Stimulated activated CD4-positive, alpha-beta T cell treated with anti-CD3 and anti-CD28 coated beads, Interleukin-4, amount 100 ng/mL, for 4 hours (primary cell): ENCODE measurements at places on chromosomes 5 and 9.

DNA sequence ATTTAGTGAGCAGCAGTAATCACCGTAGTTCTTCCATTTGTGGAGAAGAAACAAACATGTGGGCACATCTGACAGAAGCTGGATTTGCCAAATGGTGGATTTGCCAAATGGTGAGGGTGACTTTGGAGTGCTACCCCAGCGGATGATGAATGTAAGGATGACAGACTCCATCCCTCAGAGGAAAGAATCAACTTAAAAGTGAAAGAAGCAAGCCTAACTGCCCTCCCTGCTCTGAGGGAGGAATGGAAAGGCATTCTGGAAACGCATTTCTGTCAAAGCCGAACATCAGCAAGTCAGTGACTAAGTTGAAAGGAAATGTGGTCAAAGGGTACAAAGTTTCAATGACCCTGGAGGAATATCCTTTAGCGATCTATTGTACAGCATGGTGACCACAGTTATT lies 143.5 kb downstream of the GPBP1 start:
- DNase-seq = no peak

- DNase-seq = no peak
Observed at GRCh38 chr5:94469894-94470329, 148.5 kb downstream of the KIAA0825 start.

GRCh38 chr9:122777052-122777451 lies 11.7 kb upstream of the OR5C1 start:
- no peak for DNase-seq

DNA sequence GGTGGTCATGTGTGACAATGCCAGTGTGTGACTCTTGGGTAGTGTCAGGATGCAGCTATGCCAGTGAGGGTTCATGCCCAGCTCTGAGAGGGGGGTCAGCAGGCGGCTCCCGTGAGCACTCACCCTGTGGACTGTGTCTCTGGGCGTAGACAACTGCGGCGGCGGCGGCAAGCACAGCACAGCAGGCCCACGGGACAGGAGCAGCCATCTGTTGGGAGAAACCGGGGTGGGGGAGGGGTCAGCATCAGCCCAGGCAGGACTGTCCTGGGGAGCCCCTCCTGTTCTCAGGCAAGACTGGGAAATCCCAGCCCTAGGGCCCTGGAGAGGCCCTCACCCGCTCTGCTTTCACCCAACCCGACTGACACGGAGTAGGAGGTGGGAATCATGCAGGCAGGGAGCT lies 20.8 kb downstream of the CNTFR start:
- DNase-seq = no peak

DNA sequence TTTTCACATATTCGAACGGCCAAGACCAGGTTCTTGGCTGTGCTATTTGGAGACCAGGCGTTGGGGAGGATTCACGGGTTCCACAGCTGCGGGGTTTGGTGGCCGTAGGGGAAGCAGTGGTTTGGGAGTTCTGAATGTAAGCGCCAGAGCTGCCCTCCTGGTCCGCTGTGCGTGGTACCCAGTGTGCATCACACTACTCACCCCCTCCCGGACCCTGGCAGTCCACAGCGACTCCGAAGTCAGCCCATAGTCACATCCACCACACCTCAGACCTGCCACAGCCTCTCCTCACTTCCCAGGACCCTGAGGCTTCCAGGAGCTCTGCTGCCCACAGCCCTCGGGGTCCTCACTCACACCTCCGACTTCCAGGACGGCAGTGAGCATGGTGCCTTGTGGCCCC lies 26.8 kb downstream of the AMBP start:
- DNase-seq = no peak

DNA sequence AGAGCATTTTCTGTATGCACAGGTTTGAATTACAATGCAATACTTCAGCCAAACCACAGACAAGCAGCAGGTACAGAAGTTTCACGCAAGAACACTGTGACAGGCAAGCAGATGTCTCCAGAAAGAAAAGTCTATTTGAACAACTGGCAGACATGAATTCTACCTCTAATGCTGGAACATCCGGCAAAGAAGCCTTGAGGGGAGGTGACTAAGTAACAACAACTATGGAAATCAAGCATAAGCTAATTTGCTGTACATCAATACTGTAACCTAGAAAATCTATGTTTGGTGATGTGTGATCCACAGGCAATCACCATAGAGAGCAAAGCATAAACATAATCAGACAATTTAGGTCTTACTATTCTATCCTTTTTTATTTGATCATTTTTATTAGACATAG lies 65.5 kb downstream of the PLK2 start:
- no peak for DNase-seq

DNA sequence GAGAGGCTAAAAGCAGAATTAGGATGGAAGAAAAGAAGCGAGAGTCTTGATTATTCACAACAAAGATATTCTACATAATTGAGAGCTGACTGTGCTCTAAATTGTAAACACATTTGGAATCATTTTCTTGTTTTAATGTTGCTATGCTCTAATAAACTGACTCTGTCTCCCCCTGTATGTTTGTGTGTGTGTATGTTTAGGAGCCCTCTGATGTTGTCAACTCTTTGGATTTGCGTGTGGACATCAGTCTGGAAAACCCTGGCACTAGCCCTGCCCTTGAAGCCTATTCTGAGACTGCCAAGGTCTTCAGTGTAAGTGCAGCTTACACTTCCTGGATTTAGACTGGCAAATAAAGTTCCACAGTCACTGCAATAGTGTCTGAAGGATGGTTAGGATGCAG lies 37.8 kb downstream of the MOCS2 start:
- no peak for DNase-seq

- no peak for DNase-seq
Observed at GRCh38 chr5:66436721-66437120, 159.5 kb upstream of the MAST4 start.

DNA sequence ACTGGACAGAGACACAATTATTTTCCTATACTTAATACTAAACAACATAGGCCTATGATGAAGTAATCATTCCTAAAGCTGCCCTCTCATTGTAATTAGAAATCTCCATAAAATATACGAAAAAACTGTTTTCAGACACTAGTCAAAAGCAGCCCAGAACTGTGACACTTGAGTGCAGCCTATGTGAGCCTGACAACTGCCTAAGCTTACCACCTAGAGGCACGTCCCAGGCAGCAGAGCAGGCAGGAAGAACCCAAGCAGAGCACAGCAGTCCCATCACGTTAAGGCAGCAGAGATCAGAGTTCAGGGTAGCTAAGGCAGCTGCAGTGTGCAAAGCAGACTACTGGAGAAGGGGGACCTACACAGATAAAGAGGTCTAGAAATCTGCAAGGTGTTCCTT lies 46.4 kb downstream of the GOLPH3 start:
- no peak for DNase-seq

GRCh38 chr5:129905473-129906176 lies 1.4 kb downstream of the CHSY3 start:
- no peak for DNase-seq

- DNase-seq = no peak
Observed at GRCh38 chr9:90000925-90001324, 396.1 kb downstream of the GADD45G start.

DNA sequence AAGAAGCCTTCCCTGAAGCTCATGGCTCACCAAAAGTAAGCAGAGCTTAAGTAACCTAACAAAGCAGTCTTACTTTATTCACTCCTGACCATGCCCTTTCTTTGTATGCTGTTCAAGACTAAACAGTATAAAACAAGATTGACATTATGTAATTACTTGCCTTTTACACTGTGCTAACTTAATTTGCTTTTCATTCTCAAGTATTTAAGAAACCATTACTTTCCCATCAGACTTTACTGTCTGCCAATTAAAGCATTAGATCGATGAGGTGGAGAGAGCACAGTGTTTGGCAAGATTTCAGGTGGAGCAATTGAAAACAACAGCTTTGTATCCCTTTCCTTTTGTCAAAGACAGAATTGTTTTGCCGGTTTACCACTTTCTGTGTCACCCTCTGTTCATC lies 98.2 kb downstream of the RORB start:
- DNase-seq = no peak

DNA sequence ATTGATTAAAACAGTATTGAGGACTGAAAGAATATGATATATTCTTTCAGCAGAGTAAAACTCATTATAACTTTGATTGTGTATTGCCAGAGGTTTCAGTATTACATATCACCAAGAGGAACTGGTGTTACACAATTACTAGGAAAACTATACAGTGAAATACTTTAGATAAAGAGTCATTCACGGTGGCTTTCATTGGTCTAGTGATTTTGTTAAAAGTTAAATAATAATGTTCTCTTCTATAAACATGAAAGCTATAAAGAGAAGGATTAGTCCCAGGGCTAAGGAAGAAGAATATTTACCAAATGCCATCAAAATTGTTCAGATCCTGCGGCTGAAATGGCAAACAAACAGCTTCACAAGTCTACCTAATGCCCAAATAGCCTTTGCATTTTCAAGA lies 306.2 kb downstream of the SEMA5A start:
- DNase-seq = no peak

DNA sequence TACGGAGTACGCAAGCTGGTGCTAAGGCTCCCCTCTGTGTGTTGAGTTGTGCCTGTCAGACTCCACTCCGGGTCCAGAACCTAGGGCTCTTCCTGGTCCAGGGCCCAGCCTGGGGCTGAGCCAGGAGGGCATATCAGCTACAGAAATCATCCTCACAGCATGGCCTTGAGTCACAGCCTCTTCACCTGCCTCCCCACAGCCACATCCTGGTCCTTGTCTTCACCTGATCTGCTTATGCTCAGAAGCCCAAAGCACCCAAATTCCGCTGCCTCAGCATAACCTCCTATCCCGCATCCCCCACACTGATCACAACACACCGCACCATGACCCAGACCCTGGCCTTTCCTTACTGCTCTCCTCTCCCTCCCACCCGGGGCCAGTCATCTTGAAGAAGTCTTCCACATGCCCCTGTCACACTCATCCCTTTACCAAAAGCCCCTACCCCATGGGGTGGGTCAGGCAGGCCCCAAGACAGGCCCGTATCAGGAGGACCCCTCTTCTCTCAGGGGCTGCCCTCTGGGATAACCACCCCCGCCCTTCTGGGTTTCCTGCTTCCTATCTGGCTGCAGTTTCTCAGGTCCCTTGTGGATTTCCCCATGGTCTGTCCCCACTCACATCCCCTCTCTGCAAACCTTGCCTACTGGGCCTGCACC lies 1.3 kb upstream of the IL3 start:
- no peak for DNase-seq

- DNase-seq = no peak
Observed at GRCh38 chr9:128293091-128293490, 17.0 kb downstream of the SWI5 start.

GRCh38 chr5:180673371-180674089 lies 24.1 kb upstream of the FLT4 start:
- no peak for DNase-seq

GRCh38 chr5:179295778-179296149 lies 49.5 kb downstream of the ADAMTS2 start:
- no peak for DNase-seq

- DNase-seq = no peak
Observed at GRCh38 chr9:127116088-127116726, 6.2 kb downstream of the ANGPTL2 start.

DNA sequence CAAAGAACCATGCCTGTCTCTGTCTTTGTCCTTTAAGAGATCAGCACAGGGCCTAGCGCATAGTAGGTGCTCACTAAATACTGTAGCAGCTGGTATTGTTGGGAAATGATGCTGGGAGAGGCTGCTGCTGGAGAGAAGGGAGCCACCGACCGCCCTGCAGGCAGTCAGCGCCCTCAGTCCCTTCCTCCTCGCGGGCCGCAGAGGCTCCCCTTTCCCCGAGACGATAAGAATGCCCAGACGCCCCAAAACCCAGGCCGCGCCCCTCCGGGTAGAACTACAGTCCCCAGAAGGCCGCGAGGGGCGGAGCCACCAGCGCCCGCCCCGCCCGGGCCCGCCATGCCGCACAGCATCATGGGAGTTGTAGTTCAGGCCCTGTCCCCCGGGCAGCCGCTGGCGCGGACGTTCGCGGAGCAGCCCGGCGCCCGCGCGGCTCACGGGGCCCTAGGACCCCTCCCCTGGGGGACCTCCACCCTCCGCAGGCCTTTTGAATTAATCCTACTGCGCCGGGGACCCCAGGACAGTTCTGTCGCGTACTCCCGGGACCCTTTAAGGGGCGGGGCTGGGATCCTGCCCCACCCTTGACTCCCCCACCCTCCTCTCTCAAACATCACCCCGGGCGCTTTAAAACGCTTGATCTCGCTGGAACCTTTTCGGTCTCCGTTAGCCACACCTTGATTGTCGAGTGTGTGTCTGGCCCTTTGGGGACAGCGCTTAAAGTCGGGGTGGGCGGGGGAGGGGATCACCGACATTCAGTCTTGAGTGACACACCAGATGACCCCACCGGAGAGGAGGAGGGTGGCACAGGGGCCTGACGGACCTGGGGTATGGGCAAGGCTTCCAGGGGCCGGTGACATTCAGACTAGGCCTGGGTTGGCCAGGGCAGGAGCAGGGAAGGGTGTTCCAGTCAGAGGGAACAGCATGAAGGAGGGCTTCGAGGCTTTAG lies 24.8 kb upstream of the IER5L start:
- DNase-seq = peak; percentile 86

DNA sequence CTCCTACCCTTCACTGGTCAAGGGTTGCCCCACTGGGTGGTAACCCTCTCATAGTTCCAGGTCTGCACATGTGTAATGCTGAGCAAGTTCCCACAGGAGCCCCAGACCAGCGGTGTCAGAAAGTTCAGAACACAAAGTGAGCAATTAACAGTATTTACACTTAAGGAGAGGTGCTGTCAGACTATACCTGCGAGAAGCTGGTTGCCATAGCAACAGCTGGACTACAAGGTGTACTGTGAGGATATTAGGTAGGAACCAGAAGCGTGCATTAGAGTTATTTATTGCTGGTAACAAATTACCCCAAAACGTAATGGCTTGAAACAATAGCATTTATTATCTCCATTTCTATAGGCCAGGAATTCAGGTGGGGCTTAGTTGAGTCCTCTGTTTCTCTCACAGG lies 317.0 kb upstream of the RPS23 start:
- no peak for DNase-seq

GRCh38 chr9:75499812-75500211 lies 390.7 kb upstream of the PCSK5 start:
- DNase-seq = no peak

DNA sequence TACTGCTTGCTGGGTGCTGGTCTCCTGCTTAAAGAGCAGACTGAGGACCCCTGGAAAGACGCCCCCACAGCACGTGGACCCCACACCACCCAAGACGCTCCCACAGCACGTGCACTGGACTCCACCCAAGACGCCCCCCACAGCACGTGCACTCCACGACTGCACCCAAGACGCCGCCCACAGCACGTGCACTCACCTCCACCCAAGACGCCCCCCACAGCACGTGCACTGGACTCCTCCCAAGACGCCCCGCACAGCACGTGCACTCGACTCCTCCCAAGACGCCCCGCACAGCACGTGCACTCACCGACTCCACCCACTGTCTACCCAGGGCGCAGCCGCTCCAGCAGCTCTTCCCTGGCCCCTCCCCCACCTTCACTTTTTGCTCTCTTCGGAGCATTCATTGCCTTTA lies 50.5 kb downstream of the EHMT1 start:
- no peak for DNase-seq

DNA sequence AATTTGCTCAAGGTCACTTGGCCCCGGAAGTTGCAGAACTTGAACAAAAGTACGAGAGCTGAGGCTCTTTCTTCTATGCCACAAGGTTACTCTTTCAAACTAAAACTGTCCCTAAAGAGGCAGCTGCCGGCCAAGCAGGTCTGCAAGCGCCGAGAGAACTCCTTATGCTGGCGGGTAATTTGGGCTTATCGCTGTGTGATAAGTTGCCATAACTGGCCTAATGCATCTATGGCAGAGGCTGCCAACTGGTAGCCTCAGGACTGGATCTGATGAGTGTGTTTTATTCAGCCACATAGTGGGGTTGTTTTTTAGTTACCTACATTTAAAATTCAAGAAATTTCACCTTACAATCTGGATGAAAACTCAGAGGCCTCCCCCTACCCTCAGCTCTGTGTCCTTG lies 68.1 kb upstream of the SPOCK1 start:
- no peak for DNase-seq
